Pons (tissue), 1 donor: ENCODE measurements at places on chromosomes 16 and 17.

- DNase-seq, result no peak
Observed at GRCh38 chr17:82357394-82357793, 1.7 kb upstream of the TEX19 start.

DNA sequence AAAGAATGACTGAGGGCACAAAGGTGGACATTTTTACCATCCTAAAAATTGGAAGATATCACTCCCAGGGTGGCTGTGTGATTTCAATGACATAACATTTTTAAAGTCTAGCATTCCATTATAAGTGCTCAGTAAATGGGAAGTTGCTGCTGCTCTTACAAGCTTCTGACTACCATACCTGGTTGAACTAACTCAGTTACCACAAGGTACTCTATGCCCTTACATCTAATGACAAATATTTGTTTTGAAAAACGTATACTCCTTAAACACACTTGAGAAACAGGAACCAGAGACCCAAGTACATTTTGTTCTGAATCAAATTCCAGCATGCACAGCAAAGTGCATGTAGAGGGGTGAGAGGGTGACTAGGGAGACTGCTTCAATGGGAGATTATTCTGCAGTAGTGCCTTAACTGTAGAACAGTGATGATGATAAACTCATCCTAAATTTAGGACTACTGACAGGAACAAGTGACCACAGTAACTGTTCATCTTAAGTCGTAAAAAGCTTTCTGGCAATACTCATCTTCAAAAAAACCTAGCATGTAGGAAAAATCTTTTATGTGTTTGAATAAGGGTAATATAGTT lies 83.5 kb downstream of the KANSL1 start:
- DNase-seq, result no peak

- no peak for DNase-seq
Observed at GRCh38 chr17:41621916-41622315, 2.5 kb downstream of the KRT17 start.

- DNase-seq, result no peak
Observed at GRCh38 chr16:84689111-84689510, 10.7 kb upstream of the USP10 start.

DNA sequence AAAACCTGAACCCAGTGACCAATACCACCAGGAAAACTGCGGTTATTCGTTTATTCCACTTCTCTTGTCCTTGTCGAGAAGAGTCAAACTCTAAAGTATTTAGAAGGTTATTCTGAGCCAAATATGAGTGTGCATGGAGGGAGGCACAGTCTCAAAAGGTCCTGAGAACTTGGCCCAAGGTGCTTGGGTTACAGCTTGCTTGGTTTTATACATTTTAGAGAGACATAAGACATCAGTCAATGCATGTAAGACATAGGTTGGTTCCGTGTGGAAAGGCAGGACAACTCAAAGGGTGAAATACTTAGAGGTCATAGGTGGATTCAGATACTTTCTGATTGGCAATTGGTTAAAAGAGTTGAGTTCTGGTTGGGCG lies 681 bp upstream of the TRAP1 start:
- no peak for DNase-seq

DNA sequence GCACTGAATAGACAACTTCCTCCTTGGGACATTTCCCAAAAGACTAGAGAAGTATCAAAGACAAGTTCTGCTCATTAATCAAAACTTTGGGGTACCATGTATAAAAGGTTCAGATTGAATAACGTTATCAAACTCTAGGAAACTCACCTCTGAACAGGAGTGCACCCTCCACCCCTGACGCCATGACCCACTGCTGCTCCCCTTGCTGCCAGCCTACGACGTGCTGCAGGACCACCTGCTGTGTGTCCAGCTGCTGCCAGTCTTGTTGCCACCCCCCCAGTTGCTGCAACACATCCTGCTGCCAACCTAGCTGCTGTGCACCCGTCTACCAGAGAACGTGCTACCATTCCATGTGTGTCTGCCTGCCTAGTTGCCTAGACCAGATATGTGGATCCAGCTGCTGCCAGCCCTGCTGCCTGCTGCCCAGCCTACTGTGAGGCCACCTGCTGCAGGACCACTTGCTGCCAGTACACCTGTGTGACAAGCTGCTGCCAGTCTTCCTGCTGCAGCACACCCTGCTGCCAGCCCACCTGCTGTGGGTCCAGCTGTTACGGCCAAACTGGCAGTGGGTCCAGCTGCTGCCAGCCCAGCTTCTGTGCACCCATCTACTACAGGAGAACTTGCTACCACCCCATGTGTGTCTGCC lies 13.8 kb upstream of the KRTAP9-2 start:
- no peak for DNase-seq

- DNase-seq, result no peak
Observed at GRCh38 chr17:49136335-49136734, 3.8 kb downstream of the B4GALNT2 start.

- DNase-seq, result no peak
Observed at GRCh38 chr17:81923302-81924260, 4.0 kb downstream of the MAFG start.

GRCh38 chr16:22164482-22164881 lies 2.2 kb downstream of the SDR42E2 start:
- DNase-seq, result no peak

GRCh38 chr16:75241955-75242354 lies 9.5 kb downstream of the BCAR1 start:
- DNase-seq, result no peak
